ENCODE measurements at places on chromosomes 16 and 17.
A peak's percentile ranks its signal among the peaks of the same experiment; 100 is the strongest.

GRCh38 chr16:23728112-23728477 lies 15.1 kb upstream of the ERN2 start:
- no peak for DNase-seq

DNA sequence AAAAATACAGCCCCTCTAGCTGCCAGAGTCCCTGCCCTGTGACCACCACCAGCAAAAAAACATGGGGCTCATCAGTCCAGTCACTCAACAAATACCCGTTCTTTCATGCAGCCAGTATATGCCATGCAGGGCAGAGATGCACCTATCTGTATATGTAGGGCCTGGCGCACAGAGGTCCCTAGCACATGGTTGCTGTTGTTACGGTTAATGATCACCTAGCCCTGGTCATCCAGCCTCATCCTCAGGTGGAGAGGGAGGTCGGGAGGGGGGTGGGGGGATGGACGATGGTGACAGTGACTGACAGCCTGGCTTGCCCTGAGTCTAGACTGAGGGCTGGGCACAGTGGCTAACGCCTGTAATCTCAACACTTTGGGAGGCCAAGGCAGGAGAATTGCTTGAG lies 1.5 kb downstream of the SDR42E2 start:
- no peak for DNase-seq

DNA sequence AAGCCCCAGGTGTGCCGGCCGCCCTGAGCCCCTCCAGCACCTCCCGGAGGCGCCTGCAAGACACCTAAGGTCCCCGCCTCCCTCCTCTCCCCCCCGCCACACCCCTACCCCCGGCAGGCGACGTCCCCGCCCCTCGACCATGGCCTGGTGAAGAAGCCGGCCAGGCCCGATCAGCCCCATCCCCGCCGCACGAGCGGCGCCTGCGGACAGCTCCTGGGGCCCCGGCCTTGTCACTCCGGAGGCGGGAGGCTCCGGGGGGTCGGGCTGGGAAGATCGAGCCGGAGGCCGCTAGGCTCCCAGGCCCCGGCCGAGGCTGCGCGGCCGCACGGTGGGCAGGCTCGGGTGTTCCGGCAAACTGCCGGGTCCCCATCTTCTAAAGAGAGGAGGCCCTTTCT lies 405 bp upstream of the ACE start:
- DNase-seq: no peak

GRCh38 chr17:37465069-37465616 lies 24.5 kb upstream of the DUSP14 start:
- DNase-seq: no peak

GRCh38 chr16:80233097-80233835 lies 307.5 kb upstream of the DYNLRB2 start:
- no peak for DNase-seq

DNA sequence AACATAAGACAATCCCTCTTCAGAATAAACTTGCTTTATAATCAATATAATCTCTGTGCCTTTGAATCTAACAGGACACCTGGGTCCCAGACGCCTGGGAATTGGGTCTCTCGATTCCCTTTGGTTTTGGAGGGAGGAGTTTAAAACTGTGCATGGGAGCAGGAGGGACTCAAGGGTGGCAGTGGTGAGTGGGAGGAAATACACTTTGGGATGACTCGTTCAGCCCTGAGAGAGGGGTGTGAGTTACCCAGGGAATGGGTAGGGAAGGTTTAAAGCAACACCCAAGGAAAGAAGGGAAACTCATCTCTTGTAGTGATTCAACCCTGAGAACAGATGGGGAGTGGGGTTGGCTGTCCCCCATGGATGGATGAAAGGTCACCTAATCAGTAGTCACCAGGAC lies 1.6 kb downstream of the RANGRF start:
- DNase-seq: no peak

- peak; percentile 68 for DNase-seq
Observed at GRCh38 chr16:28977703-28978662, 3.4 kb downstream of the SPNS1 start.

GRCh38 chr17:5096731-5097100 lies 15.0 kb downstream of the ZNF232 start:
- no peak for DNase-seq

- no peak for DNase-seq
Observed at GRCh38 chr16:57165938-57166337, 19.9 kb downstream of the PSME3IP1 start.

DNA sequence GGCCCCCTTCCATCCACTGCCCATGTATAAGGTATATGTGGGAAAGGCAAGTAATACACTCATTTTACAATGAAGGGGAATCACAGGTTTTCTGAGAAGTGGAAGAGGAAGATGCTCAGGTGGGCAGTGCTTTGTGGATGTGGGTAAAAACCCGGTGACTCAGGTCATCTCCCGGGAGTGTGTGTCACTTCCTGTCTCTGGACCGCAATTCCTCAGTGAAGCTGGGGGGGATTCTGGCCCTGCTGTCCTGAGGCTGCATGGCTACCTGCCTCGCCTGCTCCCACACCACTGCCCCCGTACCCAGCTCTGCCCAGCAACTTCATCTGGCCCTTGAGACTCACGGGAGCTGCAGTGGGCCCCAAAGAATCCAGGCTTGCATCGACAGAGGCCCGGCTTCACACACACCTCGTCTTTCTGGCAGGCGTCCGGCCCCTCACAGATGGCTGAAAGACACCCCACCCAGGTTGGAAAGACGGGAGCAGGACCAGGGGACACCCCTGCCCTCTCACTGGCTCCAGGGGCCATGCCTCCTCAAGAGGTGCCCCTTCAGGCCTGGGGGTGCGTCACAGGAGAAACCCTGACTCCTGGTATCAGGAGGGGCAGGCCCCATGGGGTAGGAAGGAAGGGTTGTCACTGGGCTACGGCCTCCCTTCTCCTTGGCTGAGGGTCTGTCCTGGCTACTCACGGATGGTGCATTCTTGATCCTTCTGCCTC lies 882 bp downstream of the SCARF1 start:
- DNase-seq: peak; percentile 77

DNA sequence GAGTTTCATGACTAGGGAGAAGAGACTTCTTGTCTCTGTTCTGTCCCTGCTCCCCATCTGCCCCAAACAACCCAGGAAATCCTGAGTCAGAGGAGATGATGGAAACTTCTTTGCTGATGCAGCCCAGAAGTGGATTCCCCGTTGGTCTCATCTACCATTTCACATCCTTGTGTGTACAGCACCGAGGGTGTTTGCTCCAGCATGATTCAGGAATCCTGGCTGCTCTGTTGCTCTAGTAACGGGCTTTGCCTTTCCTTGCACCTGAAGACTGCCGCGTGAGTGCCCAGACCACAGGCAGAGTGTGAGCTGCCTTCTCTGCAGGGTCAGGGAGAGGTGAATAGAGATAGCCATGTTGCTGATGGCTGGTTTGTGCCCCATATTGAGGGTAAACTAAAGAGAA lies 408.4 kb downstream of the CPPED1 start:
- DNase-seq: no peak

GRCh38 chr16:85906349-85906748 lies 7.4 kb downstream of the IRF8 start:
- no peak for DNase-seq

DNA sequence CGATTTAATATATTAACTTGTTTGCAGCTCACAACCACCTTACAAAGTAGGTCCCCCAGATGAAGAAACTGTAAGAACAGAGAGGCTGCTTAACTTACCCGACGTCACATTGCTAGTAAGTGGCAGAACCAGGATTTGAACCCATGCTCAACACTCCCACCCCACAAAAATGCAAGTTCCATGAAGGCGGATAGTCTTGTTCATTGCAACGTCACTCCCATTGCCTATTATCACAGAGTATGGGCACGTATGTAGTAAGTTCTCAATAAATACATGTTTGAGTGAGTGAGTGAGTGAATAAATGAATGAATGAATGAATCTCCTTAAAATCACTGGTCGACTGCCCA lies 1.1 kb downstream of the USP31 start:
- DNase-seq: no peak

DNA sequence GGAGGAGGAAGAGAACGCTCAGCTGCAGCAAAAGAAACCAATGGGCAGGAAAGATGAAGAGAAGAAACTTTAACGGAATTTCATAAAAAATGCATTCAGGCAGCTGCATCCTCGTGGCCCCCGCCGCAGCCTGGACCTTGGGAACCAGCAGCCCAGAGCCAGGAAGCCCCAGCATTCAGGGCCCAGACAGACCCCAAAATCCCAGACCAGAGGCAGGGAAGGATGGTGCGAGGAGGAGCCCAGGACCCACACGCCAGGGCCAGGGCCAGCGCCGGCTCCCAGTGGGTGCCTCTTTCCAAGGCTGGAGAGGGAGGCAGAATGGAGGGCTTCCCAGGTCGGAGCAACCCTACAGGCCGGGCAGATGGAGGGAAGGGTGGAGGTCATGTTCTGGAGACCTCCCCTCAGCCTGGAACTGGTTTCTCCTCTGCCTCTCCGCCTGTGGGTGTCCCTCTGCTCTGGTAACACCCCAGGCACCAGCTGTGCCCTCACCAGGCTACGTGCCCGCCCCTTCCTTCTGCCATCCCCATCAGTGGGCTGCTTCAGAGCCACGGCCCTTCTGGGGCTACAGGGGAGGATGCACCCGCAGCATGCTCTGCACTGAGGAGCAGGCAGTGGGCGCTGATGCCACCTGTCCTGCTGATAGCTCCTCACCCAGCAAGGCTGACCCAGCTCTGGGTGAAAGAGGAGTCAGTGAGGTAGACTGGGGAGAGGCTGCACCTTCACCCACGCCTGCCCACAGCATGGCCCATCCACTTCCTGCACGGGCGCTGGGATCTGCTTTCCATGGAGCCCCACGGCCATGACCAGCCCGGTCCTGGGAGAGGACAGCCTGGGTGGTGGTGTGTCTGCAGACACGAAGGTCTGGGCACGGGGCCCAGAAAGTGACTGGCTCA lies 1.2 kb upstream of the MIF4GD start:
- peak; percentile 68 for DNase-seq

DNA sequence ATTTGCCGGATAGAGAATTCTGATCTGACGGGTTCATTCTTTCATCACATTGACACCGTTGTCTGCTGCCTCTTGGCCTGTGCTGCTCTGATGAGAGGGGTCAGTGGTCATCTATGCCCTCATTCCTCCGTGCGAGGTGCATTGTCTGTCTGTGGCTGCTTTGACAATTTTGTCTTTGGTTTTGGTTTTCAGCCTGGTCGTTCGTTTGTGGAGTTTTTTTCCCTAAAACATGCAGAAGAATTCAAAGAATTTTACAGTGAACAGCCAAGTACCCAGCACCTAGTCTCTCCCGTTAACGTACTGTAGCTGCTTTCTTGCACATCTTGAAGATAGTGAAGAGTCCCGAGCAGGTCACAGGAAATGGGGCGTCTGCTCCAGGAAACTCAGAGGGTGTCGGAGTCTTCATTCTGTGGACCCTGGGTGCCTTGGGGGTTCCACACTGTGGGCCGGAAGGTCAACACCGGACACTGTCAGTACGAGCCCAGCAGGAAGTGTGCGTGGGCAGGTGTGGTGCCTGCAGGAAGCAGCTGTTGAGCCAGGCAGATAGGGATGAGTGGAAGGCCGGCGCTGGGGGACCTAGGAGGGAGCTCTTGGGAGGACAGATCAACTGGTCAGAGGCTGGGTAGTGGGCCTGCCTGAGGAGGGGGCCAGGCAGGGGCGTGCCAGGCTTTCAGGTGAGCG lies 28.2 kb downstream of the CRAMP1 start:
- DNase-seq: no peak

DNA sequence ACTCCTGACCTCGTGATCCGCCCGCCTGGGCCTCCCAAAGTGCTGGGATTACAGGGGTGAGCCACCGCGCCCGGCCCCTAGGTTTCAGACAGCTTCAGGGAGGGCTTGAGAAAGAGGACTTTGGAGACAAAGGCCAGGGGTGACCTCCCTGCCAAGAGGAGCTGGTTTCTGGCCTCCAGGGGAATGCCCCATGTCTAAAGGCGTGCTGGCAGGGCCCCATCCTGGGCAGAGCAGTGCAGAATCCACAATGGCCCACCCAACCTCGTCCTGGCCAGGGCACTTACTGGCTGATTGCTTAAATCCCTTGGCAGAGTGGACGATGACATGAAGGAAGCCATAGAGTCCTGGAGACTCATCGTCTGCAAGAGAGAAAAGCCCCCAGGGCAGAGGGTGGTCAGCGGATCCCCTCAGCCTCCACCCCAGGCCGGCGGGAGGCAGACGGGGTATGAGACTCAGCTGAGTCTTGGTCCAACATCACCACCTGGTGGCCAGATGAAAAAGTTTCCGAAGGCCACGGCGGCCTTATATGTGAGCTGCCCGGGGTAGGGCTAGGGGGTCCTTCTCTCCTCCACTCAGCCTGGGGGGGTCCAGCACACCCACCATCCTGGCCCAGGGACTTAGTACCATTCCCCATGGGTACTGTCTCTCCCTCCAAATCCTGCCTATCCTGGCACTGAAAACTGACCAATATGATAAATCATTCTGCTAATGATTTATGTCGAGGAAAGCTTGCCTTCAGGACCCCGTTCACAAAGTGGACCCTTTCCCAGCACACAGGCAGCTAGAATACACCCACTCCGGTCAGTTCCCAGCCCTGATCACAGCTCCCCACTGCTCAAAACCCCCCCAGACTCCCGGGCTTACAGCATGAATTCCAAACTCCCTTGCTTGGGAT lies 59.1 kb downstream of the TIMM22 start:
- DNase-seq: peak; percentile 77

- DNase-seq: peak; percentile 77
Observed at GRCh38 chr16:30369091-30369937, 980 bp downstream of the TBC1D10B start.

DNA sequence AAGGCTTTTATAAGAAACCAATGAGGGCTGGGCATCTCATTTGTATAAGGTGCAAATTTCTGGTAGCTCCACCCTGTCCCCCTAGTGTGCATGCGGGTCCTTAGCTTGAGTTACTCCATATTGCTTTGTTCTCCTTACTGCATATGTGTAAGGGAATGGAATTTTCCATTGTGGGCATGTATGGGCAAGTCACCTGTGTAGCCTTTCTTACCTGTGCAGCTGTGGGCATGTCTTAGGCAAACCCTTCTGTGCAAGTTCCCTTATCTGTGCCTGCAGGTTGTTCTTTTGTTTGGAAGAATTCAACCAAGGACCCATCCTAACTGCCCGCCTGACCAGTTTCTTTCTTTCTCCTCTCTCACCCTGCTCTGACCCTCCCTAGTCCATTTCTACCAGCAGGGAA lies 122.8 kb upstream of the HS3ST4 start:
- no peak for DNase-seq

GRCh38 chr17:48215583-48216139 lies 108.1 kb downstream of the SNX11 start:
- no peak for DNase-seq

GRCh38 chr16:8893426-8893825 lies 11.3 kb downstream of the LITAFD start:
- peak; percentile 43 for DNase-seq

- no peak for DNase-seq
Observed at GRCh38 chr16:81556715-81557284, 112.2 kb downstream of the CMIP start.

DNA sequence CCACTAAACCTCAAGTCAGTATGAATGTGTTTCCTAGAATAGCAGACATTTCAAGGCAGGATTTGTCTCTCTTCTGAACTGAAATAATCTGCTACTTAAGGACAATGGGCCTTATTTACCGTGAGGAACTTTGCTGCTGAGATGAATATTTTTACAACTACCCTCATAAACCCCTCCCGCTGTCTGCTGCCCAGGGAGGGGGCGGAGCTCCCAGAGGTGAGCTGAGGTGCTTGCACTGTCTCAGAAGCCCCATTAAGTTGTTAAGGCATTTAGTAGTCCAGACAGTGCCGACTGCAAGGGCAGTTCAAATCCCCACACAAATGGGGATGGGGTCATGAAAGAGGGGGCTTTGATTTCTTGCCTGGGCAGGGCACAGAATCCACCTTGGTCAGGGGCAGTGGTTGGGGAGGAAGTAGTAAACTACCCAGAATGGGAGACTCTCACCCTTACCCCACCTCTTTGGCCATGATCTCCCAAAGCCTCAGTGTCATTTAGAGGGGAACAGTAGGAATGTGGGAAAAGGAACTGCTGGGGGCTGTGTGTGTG lies 19.2 kb downstream of the HNF1B start:
- DNase-seq: no peak

GRCh38 chr17:44253006-44253405 lies 14.9 kb downstream of the SLC4A1 start:
- DNase-seq: no peak

All from activated effector memory CD4-positive, alpha-beta T cell treated with anti-CD3 and anti-CD28 coated beads, Interleukin-2, amount 50 U/mL, for 16 hours (primary cell).